ENCODE measurements at places on chromosomes 7 and 10.
A peak's percentile ranks its signal among the peaks of the same experiment; 100 is the strongest.

GRCh38 chr7:112049555-112050249 is 156.5 kb downstream of the DOCK4 start:
- no peak for DNase-seq

- peak; percentile 83 for DNase-seq
These were observed 13.9 kb downstream of the OSBPL3 start for GRCh38 chr7:24965831-24966708.

DNA sequence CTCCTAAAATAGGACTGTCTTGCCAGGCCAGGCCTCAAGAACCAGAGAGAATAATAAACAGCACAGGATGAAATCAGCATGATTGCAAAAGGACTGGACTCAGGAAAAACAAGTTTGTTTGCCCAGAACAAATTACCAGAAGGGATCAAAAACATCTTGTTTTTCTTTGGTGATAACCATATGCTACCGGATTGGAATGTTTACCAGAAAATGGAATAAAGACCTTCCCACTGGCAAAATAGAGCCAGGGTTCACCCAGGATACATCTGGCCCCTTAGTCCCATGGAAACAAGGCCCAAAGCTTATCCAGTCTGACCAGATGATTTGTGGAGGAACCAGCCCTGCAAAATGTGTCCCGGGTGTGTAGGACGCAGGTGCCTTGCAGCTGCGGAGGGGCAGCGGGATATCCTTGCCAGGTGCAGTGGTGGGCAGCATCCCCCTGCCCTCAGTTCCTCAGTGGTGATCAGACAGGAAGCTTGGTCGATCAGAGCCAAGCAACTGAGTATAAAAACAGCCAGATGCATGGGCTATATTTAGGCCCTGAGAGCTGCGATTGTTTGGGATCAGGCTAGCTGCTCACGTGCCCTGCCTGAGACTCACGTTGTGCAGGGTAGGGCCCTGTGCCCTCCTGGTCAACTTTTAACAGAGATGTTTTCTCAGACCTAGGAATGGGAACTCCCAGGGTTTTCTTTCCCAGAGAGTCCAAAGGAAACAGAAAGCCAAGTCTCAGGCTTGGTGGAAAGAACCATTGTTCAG is 4.6 kb upstream of the ZNF22 start:
- peak; percentile 57 for DNase-seq

GRCh38 chr10:12709000-12709401 is 292.5 kb downstream of the CCDC3 start:
- no peak for DNase-seq

DNA sequence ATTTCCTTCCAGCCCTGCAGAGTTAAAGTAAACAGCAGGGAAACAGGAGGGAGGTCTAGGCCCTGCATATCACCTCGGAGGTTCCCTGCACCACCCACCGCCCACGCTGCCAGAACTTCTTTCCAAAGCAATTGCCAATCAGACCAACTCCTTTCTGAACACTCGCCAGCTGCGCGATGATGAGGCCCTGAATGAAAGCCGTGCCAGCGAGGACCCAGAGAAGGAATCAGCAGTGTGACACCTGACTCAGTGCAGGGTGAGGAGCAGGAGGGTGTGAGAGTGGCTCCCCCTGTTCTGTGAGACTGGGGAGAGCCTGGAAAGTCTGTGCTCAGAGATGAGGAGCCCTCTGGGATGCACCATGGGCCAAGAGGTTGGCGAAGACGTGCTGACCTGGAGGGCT is 3.3 kb upstream of the TCERG1L start:
- DNase-seq, result no peak

DNA sequence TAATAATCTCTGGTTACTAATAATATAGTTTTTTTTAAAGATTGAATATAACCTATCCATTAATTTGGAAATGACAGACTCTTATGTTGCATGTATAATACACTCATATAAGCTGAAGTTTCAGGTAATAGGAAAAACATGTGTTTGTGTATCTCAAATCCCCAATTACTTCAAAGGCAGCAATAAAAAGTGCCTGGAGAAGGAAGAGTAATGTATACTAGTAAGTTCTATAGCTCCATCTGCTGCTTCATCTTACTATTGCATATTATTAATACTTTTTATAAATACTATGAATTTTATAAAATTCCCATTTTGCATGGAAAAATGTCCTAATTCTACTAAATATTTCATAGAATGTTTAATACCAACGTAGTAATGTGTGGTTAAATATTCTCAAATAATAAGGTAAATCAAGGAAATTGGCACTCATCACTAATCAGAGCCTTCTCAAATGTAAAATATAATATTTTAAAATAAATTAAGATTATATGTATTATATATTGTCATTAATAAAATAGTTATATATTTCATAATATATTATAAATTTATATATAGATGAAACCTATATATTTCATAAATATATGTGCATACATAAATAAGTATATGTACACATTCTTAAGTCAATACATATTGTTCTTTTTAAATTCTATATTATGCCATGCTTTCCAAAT is 311.9 kb downstream of the HGF start:
- DNase-seq, result peak; percentile 5

DNA sequence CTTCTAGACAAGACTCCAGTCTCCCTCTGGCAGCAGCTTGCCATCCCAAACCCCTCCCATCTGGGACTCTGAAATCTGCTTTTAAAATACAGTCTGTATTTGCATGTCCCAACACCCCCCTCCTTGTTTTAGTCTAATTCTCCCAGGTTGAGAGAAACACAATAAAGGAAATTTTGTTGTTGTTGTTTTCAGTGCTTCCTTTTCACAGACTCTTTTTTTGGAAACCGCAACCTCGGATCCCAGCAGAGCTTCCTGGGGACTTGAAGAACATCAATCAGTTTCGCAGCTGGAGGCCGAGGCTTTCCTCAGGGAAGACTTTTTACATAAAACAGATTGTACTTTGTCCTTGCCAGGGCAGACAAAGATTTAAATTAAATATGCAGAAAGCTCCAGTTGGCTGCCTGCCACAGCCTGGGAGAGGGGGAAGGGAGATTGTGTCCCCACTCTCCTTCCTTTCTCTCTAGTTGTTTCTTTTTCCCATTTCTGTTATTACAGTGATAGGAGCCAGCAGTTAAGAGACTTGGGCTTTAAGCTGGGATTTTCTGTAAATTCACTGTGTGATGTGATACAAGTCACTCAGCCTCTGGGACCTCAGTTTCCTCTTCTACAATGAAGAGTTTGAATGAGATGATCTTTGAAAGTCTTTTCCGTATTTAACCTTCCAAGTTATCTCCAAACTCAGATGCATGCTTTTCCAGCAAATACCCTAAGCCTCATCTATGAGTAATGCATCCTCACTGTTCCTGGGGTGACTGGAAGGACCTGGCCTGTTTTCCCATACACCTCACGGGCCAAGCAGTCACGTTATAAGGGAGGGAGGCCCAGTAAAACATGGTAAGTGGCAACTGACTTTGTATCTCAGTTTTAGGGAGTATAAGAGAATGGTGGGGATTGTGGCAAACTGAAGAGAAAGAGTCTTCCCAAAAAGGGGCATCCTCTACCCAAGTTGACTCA is 192.3 kb downstream of the REEP3 start:
- DNase-seq, result no peak

GRCh38 chr7:157739031-157739430 is 402.2 kb downstream of the DNAJB6 start:
- DNase-seq, result no peak

DNA sequence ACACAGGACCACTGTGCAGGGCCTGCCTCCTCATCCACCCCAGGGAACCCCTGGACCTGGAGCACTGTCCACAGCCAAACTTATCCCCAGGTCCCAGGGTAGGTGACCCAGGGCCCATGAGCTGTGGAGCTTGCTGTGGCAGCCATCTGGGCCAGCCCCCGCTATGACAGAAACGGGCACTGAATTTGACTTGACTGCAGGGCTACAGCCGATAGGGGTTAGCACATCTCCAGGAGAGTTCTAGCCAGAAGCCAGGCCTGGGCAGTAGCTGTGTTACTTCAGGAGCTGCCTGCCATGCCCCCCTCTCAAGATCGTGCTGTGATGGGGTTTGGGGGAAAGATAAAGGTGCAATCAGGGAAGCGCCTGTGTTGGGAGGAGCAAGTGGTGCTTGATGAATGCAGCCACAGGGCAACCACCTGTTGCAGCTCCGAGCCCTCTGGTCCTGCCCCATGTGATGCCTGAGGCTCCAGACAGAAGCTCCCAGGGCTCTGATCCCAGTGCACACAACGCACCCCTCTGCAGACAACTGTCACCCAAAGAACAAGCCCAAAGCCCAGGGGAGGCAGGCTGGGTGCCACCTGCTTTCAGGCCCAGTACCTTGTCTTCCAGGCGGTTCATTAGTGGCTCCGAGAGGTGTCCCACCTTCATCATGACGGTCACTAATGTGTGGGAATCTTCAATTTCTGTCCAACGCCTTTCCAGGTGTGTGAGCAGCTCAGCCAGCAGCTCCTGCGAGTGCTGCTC is 6.5 kb downstream of the TBRG4 start:
- DNase-seq, result no peak

- DNase-seq, result no peak
These were observed 86.8 kb downstream of the COBL start for GRCh38 chr7:51229620-51230323.

- no peak for DNase-seq
These were observed 62.6 kb downstream of the CARD11 start for GRCh38 chr7:2981103-2981480.

DNA sequence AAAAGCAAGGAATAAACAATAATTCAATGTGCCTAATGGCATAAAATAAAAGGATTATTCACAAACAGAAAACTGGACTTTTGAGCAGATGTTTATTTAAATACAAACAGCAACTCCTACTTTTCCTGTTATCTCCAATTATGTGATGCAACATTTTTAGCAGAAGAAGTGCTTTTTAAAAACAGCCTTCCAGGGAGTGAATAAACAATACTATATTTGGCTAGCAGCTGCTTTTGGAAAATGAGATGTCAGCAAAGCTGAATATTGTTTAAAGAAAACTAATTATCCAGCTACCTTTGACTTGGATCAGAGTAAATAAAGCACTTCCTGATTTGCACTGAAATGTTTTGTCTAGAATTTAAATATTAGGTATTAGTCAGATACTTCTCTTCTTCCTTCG is 23.2 kb downstream of the CDK1 start:
- DNase-seq, result no peak

DNA sequence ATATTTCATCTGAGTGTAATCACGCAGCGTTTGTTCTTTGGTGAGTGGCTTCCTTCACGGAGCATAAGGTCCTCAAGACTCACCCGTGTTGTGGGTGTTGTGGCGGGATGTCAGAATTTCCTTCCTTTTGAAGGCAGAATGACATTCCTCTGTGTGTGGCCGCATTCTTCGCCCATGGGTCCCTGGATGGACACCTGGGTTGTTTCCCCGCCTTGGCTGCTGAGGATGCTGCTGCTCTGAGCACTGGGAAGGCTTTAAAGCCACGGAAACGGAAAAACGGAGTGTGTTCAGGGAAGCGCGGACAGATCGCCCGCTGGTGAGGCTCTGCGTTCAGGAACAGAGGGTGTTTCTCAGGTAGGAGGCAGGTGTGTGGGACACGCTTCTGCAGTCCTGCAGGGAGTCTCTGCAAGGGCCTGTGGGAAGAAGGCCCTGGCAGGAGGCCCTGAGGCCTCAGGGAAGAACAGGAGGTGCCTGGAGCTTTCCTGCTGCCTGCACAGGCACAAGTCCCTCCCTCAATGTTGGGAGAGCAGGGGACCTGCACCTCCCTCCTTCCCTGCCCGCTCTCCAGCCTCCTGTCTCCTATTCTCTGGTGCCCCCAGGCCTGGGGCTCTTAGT is 35.7 kb upstream of the SHH start:
- DNase-seq, result no peak

DNA sequence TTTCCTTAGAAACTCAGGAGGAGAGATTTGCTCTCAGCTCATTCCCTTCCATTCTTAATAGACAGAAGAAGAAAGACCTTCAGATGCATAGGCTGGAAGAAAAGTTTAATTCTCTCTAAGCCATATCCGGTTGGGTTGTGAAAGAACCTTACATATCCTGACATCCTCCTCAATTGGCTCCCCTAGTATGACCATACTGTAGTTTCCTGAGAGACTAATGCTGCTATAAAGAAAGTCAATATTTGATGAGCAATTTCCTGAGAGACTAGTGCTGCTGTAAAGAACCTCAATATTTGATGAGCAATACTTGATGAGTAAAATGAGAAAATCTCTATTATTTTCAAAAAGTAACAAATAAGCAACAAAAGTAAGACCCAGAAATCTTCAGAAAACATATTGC is 888.5 kb upstream of the SORCS1 start:
- no peak for DNase-seq

Data from OCI-LY7 (cell line).